SHP77 treated with DMSO at 0.1 percent for 48 hours (cell line): ENCODE measurements at places on chromosomes 4 and X.

GRCh38 chr4:141020801-141021261 is 112.4 kb downstream of the RNF150 start:
- DNase-seq = no peak

GRCh38 chr4:153440475-153440874 is 25.7 kb upstream of the TMEM131L start:
- DNase-seq = no peak

- DNase-seq = no peak
Observed at GRCh38 chr4:142440093-142440492, 406.0 kb downstream of the INPP4B start.

- DNase-seq = no peak
Observed at GRCh38 chr4:10461091-10461849, 4.0 kb upstream of the ZNF518B start.

GRCh38 chr4:2871911-2872310 is 28.3 kb downstream of the ADD1 start:
- DNase-seq = no peak

- DNase-seq = no peak
Observed at GRCh38 chr4:65083076-65083475, 587.2 kb downstream of the EPHA5 start.

GRCh38 chr4:39103291-39103690 is 41.3 kb downstream of the KLHL5 start:
- DNase-seq = no peak

DNA sequence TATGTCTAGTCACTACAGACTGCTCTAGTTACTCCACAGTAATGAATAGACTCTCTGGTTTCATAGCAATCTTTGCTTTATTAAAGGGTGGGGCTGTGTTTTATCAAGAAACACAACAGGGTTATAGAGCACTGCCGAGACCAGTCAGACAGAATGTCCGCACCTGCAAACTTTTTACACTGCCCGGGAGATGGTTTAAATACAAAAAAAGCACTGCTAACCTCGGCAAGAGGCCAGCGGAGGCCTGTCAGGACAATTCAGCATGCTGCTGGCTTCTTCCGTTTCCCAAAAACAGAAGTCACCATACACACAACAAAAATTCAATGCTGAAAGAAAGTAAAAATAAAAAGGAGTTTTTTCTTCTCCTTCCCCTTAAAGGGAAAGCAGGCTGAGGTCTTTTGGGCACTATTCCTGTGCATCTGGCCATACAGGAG is 67.4 kb downstream of the IRF2 start:
- DNase-seq = no peak

DNA sequence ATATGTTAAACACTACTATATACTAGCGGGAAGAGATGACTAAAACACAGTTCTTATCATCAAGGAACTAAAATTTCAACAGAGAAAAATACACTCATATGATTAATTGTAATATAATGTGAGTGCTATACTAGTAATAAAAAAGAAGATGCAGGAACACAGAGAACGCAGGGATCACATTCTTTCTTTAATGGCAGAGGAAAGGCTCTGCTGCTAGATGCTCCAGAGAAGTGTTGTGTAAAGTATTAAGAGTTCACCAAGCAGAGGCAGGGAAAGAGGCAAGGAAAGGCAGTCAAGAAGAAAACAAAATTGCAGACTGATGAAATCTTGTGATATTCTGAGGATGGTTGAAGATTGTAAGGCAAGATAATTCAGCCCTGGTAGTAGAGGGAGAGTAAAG is 394.7 kb downstream of the PDGFC start:
- no peak for DNase-seq

- no peak for DNase-seq
Observed at GRCh38 chr4:118012142-118012541, 22.1 kb upstream of the NDST3 start.

DNA sequence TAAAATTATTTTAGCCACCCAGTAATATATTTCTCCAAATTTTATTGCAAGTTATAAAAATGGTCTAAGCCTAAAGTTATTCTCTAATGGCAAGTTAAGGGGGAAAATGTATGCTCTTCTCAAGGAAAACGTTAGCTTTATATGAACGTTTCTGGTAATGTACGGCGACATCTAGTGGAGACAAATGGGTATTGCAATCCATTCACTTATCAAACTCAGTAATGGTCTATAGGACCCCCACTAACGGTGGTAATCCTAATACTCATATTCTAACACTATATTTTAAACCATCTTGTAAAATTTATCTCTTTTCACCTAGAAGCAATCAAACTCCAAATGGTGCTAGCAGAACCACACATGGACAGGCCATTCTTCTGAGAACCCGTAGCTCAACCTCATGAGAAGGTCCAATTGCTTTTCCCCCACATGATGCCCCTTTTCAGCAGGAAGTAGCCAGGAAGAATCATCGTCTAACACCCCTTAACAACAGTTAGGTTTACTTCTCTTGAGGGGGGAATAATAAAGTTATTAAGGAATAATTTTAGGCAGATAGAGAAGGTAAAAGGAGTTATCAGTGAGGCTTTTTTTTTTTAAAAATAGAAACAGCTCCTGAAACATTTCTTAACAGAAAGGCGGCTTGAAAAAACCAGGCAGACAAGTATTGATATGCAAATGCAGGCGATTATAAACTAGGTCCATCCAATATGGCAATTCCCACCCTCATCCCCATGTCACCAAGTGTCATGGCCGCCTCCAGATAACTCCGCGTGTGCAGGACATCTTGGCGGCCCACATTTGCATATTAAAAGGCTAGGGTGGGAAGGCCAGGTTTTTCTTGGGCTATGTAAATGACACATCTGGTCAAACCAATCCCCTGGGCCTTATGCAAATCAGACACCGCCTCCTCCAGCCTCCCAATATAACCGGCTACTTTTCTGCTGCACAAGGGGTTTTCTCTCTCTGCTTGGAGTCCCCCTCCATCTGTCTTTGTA is 35.0 kb downstream of the NUDT11 start:
- no peak for DNase-seq
